Uterine smooth muscle cell (primary cell): ENCODE measurements at places on chromosomes 13 and 19. TPM values are rescaled to one million over a fixed set of nuclear protein-coding genes. Genes with fewer than 3 reads are reported as not detected.

Gene ZNF45
- total RNA-seq = 14.1 and 17.3 TPM in 2 replicates

Gene TNFSF13B
- 2.9 and 5.5 TPM in 2 replicates for total RNA-seq

Gene PCDH20
- 0.11 TPM in 1 of 2 replicates, not detected in the other for total RNA-seq

Gene NCR1
- not detected in 2 replicates for total RNA-seq

Gene ZNF763
- 0.55 and 1.1 TPM in 2 replicates for total RNA-seq

Gene URAD
- not detected in 2 replicates for total RNA-seq

Gene GRIK5
- total RNA-seq = 0.44 and 0.87 TPM in 2 replicates

Gene SMAD9
- total RNA-seq = 2.1 and 3.1 TPM in 2 replicates

Gene NRTN
- total RNA-seq = not detected in 2 replicates

Gene ALKBH7
- 27.4 and 27.7 TPM in 2 replicates for total RNA-seq

Gene SCEL
- total RNA-seq = not detected in 2 replicates
